ENCODE measurements at places on chromosomes 7 and 10.

GRCh38 chr10:131725581-131726069 lies 175.2 kb upstream of the PPP2R2D start:
- H3K4me1 ChIP-seq: peaks cover 6% of the 10 kb centered on the region
- no peak overlapping the region for H3K27ac ChIP-seq
- peak; percentile 54 for DNase-seq
- no peak overlapping the region for H3K4me3 ChIP-seq

DNA sequence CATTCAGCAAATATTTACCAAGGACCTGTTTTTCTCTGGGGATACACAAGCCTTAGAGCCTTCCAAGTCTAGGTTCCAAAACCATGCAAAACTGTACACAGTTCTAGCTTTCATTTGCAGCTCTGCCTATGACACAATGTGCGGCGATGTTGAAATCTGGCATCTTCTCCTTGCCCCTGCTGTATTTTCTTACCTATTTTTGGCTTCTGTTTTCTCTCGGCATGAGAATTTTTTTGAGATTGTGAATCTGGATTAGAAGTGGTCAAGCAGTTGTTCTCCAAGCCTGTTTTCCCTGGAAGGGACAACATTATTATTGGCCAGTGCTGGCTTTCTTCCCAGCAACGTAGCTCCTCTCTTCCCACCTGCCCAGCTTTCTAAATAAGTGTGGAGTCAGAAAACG lies 176.3 kb downstream of the CREB5 start:
- H3K27me3 ChIP-seq: no peaks in the 10 kb centered on the region
- H3K4me1 ChIP-seq: no peaks in the 10 kb centered on the region
- H3K27ac ChIP-seq: no peak overlapping the region
- H3K4me3 ChIP-seq: no peak overlapping the region
- no peaks in the 10 kb centered on the region for H3K36me3 ChIP-seq
- no peak for DNase-seq

DNA sequence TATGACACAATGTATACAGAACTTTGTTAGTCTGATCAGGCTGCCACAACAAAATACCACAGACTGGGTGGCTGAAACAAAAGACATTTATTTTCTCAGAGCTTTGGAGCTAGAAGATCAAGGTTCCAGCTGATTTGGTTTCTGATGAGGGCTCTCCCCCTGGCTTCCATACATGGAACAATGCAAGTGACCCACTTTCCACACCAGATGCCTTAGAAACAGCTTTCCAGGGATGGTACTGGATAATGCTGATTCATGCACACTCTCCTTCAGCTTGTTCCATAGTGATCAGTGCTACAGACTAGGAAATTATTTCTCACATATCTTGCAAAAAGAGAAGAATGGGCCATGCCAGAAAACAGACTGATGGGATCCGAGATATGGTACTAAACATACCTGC lies 1274.9 kb upstream of the SORCS1 start:
- no peaks in the 10 kb centered on the region for H3K27me3 ChIP-seq
- H3K4me3 ChIP-seq: no peak overlapping the region
- DNase-seq: no peak
- no peaks in the 10 kb centered on the region for H3K4me1 ChIP-seq
- H3K27ac ChIP-seq: no peak overlapping the region

DNA sequence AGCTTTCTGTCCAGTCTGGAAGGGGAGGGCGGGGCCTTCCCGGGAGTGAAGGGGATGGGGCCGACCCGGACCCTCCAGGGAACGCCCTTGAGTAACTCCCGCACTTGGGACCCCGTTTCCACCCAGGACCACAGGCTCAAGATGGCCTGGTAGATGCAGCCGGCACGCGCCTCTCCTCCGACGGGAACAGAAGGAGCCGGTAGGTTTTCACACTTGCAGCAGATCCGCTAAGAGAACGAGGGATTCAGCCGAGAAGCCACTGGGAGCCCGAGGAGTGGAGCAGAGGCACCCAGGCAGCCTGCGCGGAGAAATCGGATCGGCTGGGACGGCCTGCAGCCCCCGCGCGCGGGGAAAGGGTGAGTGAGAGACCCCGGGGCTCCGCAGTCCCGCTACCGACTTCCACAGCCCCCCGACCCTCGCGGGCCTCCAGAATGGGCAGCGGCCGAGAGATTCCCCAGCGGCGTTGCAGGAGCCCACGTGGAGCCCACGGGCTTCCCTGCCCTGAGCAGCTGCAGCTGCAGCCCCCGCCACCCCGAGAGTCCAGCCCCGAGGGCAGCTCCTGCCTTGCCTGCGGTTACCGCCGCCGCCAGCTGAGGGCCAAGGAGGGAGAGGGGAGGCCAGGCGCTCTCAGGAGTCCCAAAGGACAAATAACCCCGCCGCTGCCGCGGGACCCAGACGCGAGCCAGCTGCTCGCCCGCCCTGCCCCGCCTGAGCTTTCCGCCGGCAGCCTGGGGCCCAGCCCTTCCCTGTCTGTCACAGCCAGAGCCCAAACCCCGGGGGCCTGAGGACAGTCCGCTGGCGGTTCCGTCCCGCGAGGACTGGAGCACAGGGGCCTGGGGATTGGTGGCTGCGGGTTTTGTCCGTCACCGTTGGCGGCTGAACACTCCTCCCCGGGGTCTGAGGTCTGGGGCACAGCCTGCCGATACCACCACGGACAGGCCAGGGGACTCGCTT lies 21.8 kb downstream of the IFT22 start:
- peaks cover 89% of the 10 kb centered on the region for H3K27me3 ChIP-seq
- no peaks in the 10 kb centered on the region for H3K36me3 ChIP-seq
- DNase-seq: no peak
- no peak overlapping the region for H3K27ac ChIP-seq
- no peak overlapping the region for H3K4me3 ChIP-seq
- no peaks in the 10 kb centered on the region for H3K4me1 ChIP-seq

DNA sequence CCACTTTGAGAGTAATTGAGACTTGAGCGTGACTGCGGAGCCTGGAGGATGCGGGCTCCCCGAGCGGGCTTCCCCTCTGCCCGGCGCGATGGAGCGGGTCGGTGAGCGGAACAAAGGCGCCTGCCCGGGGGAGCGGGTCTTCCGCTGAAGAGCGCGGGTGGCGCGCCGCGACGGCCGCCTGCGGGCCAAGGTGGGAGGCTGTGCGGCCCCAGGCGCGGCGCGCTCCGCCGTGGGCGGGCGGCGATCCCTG lies at the start of gene GALNT17:
Gene GALNT17 (plus strand): TSS at position 18 of the 250 bp plus-strand sequence.
- no peaks in the 10 kb centered on the region for H3K36me3 ChIP-seq
- H3K27me3 ChIP-seq: peaks cover 19% of the 10 kb centered on the region
- peak within 1 kb of the TSS; percentile 48 for H3K4me3 ChIP-seq
- H3K4me1 ChIP-seq: peaks cover 5% of the 10 kb centered on the region

- H3K4me3 ChIP-seq: no peak overlapping the region
- no peaks in the 10 kb centered on the region for H3K27me3 ChIP-seq
- no peaks in the 10 kb centered on the region for H3K4me1 ChIP-seq
- H3K36me3 ChIP-seq: no peaks in the 10 kb centered on the region
These were observed 114.3 kb downstream of the LMBR1 start for GRCh38 chr7:156778668-156779067.

DNA sequence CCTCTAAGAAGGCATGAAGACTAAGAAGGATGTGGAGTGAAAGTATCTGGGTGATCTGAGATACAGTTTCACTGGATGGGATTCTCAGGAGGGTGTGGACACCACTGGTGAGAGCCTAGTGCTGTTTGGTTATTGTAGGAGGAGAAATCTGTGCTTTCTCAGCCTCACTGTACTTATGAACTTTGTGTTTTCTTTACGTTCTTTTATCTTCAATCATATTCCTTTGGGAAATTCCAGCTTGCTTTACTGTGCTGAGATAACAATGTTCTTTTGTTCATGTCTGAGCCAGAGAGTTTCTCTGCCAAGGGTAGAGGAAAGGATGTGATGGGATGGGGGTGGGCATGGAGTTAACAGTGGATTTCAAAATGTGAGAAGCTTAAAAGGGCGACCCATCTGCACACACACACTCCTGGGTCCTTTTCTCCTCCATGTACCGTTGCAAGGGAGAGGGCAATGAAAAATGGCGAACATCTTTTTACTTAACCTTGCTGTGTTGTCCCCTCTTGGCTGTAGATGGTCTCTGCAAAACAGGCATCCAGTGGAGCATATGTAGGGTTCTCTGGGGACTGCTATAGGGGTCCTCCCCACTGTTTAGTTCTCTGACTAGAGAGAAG lies 25.0 kb upstream of the TAX1BP1 start:
- no peak overlapping the region for H3K4me3 ChIP-seq
- H3K27ac ChIP-seq: no peak overlapping the region
- H3K4me1 ChIP-seq: no peaks in the 10 kb centered on the region
- DNase-seq: no peak

GRCh38 chr7:147311336-147311735 lies 1194.7 kb downstream of the CNTNAP2 start:
- DNase-seq: no peak
- H3K4me1 ChIP-seq: no peaks in the 10 kb centered on the region
- no peak overlapping the region for H3K27ac ChIP-seq

DNA sequence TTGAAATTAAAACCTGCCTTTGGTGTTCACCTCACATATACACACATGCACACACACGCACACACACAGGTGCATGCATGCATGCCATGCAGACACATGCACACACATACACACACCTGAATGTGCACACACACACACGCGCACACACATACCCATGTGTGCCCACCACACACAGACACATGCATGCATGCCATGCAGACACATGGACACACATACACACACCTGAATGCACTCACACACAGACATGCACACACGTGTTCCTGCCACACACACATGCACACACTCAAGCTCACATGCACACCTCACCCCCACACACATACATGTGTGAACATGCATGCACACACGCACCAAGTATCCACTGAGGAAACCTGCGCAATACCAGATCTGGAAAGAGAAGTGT lies 136.4 kb downstream of the KLF6 start:
- H3K27ac ChIP-seq: no peak overlapping the region
- no peaks in the 10 kb centered on the region for H3K4me1 ChIP-seq
- H3K36me3 ChIP-seq: no peaks in the 10 kb centered on the region
- H3K27me3 ChIP-seq: no peaks in the 10 kb centered on the region

GRCh38 chr7:128106821-128107220 lies 75.6 kb upstream of the LRRC4 start:
- no peak overlapping the region for H3K27ac ChIP-seq
- peaks cover 16% of the 10 kb centered on the region for H3K4me1 ChIP-seq
- H3K36me3 ChIP-seq: no peaks in the 10 kb centered on the region
- peaks cover 11% of the 10 kb centered on the region for H3K27me3 ChIP-seq
- DNase-seq: peak; percentile 33

GRCh38 chr10:112115781-112116385 lies 67.7 kb downstream of the GPAM start:
- no peak for DNase-seq
- H3K4me1 ChIP-seq: no peaks in the 10 kb centered on the region
- no peaks in the 10 kb centered on the region for H3K27me3 ChIP-seq
- H3K27ac ChIP-seq: no peak overlapping the region
- no peaks in the 10 kb centered on the region for H3K36me3 ChIP-seq
- no peak overlapping the region for H3K4me3 ChIP-seq

DNA sequence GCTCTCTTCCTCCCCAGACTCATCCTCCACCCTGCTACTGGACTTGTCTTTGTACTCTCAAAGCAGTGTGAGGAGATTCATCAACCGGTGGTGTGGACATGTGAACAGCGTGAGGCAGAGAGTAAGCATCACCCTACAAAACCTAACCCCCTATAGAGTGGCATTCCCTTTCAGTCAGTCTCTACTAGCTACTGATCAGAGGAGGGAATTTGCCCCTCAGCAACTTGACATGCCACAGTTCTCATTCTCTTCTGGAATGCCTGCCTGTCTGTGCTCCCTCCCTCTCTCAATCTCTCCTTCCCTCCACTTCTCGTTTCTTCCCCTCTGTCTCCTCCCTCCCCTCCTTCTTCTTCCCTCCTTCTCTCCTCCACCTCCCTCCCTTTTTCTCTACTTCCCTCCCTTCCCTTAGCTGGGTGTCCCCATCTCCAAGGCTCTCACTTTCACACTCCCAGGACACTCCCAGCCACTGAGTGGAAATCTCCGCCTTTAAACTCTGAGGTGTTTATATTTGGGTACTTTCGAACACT lies 24.6 kb downstream of the H2AZ2 start:
- no peak for DNase-seq
- H3K27me3 ChIP-seq: no peaks in the 10 kb centered on the region
- H3K4me3 ChIP-seq: no peak overlapping the region
- H3K27ac ChIP-seq: no peak overlapping the region

- no peaks in the 10 kb centered on the region for H3K36me3 ChIP-seq
- no peak overlapping the region for H3K27ac ChIP-seq
- no peak overlapping the region for H3K4me3 ChIP-seq
These were observed 453.2 kb downstream of the TNS3 start for GRCh38 chr7:47128700-47129099.

DNA sequence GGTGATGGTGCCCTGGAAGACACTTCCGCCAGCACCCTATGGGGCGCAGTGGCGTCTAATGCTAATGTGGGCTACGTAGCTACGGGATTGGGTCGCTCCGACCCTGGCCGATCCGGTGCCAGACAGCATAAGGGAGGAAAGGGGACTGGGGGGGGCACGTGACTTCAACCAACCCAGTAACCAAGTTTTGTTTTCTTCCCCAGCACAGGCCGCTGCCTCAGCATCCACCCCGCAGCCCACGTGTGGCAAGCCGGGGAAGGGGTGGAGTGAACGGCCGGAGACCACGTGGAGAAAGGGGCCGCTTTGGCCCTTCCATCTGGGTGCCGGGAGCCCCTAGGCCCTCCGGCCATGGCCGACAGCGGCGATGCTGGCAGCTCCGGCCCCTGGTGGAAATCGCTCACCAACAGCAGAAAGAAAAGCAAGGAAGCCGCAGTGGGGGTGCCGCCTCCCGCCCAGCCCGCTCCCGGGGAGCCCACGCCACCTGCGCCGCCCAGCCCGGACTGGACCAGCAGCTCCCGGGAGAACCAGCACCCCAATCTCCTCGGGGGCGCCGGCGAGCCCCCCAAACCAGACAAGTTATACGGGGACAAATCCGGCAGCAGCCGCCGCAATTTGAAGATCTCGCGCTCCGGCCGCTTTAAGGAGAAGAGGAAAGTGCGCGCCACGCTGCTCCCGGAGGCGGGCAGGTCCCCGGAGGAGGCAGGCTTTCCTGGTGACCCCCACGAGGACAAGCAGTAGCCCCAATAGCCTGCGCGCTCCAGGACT lies 2.5 kb downstream of the PRR15 start:
- peaks cover 89% of the 10 kb centered on the region for H3K27me3 ChIP-seq
- peaks cover 35% of the 10 kb centered on the region for H3K4me1 ChIP-seq
- no peaks in the 10 kb centered on the region for H3K36me3 ChIP-seq
- no peak overlapping the region for H3K27ac ChIP-seq
- peak overlapping the region; percentile 53 for H3K4me3 ChIP-seq
- peak; percentile 75 for DNase-seq

- H3K36me3 ChIP-seq: no peaks in the 10 kb centered on the region
- peaks cover 34% of the 10 kb centered on the region for H3K4me1 ChIP-seq
- H3K27ac ChIP-seq: peak overlapping the region; percentile 17
- H3K27me3 ChIP-seq: no peaks in the 10 kb centered on the region
- no peak overlapping the region for H3K4me3 ChIP-seq
These were observed 117.5 kb downstream of the TCF7L2 start for GRCh38 chr10:113067501-113067900.

- no peaks in the 10 kb centered on the region for H3K36me3 ChIP-seq
- no peaks in the 10 kb centered on the region for H3K4me1 ChIP-seq
- H3K27me3 ChIP-seq: no peaks in the 10 kb centered on the region
- H3K27ac ChIP-seq: no peak overlapping the region
- H3K4me3 ChIP-seq: no peak overlapping the region
These were observed 124.1 kb upstream of the TEX47 start for GRCh38 chr7:88919478-88920131.

- peak overlapping the region; percentile 89 for H3K27ac ChIP-seq
- no peak for DNase-seq
- H3K4me1 ChIP-seq: peaks cover 10% of the 10 kb centered on the region
These were observed 441 bp downstream of the CCDC186 start for GRCh38 chr10:114173603-114173920.
